ENCODE measurements at places on chromosomes 7 and 10.
A peak's percentile ranks its signal among the peaks of the same experiment; 100 is the strongest.

DNA sequence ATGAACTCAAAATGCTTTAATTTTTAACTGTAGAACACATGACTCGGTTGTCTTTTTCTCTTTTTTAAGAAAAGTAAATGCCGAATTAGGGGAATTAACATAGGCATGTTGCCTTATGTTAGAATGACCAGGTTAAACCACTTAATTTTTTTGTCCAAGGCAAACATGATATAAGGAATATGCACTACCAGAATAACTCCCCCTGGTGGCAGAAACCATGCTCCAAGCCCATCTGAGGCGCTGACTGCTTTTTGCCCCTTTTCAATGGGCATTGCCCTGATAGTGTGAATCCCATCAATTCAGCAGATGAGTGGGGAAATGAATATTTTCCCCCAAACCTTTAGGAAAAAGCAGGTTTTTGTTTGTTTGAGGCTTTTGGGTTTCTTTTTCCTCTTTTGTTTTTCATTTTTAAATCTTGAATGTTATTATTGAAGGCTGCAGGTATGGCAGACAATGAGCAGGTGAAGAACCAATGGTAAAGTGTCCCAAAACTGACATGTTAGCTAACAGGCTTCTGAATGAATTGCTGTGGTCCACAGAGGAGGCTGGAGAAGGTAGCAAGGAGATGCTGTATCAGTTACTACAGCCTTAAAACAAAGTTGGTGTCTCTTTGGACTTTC lies 284.3 kb downstream of the SORCS3 start:
- DNase-seq, result no peak

DNA sequence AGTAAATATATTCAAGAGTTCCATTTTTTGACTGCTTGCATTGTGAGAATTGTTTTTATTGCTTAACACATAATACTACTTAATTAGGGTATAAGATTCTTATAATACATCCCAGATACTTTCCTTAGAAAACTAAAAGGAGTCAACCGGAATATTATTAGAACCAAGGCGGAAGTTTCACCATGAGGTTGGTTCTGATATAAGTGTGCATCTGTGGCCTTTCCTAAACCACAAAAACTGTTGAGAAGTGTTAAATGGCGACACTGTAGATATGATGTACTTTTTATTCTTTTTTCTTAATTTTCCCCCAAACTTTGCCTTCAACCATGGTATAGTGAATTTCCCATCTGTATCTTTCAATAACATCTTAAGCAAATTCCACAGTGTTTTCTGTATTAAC lies 32.3 kb upstream of the INHBA start:
- DNase-seq, result no peak

DNA sequence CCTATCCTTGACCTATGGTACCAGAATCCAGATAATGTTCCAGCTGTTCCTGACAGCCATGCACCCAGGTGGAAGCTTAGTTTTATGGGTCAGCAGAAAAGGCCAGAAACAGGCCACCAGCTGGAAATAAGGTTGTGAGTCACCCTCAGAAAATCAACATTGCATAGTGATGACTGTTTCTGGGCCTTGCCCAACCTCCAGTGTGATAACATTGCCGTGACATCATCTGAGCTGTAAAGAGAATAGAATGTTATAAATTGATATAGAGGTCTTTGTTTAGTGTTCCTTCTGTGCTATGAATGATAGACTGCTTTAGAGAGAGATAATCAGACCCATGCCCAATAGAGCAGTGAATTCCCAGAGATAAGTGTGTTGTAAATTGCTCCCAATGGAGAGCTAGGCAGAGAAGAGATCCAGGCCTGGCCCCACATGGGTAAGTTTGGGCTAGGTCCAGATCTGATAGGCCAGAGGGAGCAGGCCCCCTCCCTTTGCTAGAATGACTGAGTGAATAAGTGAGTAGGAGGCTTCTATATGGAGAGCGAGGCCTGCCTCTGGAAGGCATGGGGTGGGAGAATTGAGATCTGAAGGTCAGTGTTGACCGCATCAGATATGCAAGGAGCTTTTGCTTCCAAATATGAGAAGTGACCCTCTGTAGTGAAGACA lies 14.2 kb upstream of the HPS1 start:
- DNase-seq, result peak; percentile 76

- no peak for DNase-seq
These were observed 16.7 kb upstream of the CFAP46 start for GRCh38 chr10:132958883-132959558.

DNA sequence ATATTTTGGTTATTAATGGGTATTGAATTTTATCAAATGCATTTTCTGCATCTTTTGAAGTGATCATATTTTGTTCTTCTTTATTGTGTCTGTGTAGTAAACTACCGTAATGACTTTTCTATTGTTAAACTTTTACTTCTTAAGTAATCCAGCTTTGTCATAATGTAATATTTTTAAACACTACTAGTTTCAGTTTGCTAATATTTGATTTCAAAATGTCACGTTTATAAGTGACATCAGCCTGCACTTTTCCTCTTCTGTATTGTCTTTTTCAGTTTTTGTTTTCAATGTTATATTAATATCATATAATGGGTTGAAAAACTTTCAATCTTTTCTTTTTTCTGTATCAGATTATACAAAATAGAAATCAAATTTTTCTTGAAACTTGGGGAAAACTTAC lies 71.6 kb upstream of the ANKRD1 start:
- no peak for DNase-seq

- DNase-seq, result no peak
These were observed 852.9 kb downstream of the SORCS1 start for GRCh38 chr10:106311590-106311989.
